ENCODE measurements at places on chromosomes 16 and 17. TPM values are rescaled to one million over a fixed set of nuclear protein-coding genes. Genes with fewer than 3 reads are reported as not detected.

- no peak for DNase-seq
Measured at GRCh38 chr16:35561346-35561745, 2101.9 kb downstream of the TP53TG3F start.

- peak; percentile 95 for DNase-seq
Measured at GRCh38 chr16:89723279-89724250, 2.2 kb downstream of the ZNF276 start.

GRCh38 chr16:56657555-56658326 lies at the start of gene MT1F:
Gene MT1F (plus strand): TSS chr16:56657959. CDS start chr16:56658059, 100 bp downstream.
- DNase-seq: peak; percentile 35

The MYO15A gene
- 0.13 TPM for polyA plus RNA-seq

The RAB34 gene
- 6.1 TPM for polyA plus RNA-seq

- no peak for DNase-seq
Measured at GRCh38 chr16:88295671-88296436, 86.9 kb upstream of the ZNF469 start.

- DNase-seq: no peak
Measured at GRCh38 chr16:22388101-22388644, 13.8 kb upstream of the CDR2 start.

DNA sequence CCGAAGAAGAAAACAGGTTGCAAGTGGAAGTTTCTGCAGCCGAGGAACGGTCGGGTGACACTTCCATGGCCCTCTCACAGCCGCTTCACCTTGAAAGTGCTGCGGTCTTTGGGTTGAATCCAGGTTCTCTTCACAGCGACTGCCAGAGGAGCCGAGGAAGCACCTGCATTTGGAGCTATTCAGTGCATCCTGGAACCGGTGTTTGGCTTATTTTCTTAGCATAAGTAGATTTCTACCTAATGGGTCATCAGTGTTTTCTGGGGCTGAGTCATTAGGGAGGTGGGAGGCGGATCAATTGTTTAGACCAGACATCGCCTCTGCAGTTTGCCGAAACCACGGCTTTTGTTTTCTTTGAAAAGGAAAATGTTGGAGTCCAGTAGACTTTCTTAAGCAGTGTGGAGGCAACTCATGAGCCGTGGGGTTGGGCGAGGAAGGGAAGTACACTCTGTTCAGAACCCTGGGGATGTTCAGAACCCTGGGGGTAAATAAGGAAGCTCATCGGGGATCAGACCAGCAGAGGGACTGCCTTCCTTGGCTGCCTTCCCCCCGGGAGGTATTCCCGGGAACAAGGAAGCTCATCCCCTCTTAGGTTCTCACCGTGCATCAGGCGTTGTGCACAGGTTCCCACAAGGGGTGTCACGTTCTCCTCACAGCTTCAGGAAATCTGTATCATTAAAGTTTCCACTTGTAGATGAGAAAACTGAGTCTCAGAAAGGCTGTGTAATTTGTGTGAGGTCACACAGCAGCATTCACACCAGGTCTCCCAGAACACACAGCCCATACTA lies 361.5 kb downstream of the SNX29 start:
- no peak for DNase-seq

GRCh38 chr16:72313903-72314302 lies 141.9 kb upstream of the PMFBP1 start:
- DNase-seq: no peak

- DNase-seq: no peak
Measured at GRCh38 chr17:2063261-2064146, 8.6 kb downstream of the HIC1 start.

- peak; percentile 53 for DNase-seq
Measured at GRCh38 chr17:50129728-50130558, at the start of gene SAMD14. Gene SAMD14 (minus strand): TSS chr17:50130160. CDS start chr17:50124959, 5,201 bp downstream.

DNA sequence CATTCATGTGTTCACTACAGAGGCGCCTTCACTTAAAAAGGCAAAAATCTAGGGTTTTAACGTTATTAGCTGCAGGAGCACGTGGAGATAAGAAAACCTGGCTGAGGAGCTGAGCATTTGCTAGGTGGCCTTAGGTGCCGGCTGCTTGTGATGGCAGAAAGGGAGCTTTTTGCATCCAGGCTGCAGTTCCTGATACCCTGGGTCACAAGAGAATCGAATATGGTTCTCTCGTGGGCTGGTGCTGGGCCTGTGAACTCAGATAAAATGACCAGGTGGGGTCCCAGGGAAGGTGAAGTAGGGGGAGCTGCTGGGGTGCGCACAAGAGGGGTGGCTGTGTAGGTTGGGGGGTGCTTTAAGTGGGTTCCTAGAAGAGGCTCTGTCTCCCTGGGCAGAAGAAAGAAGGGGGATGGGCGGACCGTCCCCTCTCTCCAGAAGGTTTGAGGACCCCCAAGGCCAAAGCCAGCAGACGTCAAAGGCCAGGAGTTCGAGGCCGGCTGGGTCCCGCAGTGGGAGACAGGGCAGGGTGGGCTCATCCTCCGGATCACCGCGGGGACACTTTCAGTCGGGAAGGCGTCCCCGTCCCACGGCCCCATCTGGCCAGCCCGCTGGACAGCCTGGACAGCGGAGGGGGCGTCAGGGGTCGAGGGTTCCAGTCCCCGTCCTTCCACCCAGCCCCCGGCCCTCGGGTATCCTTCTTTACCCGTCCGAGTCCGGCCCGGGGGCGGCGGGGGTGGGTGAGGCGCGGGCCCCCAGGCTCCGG lies 740 bp upstream of the CMIP start:
- DNase-seq: no peak

The GAS2L2 gene
- polyA plus RNA-seq: not detected

- no peak for DNase-seq
Measured at GRCh38 chr17:31532081-31532480, 140.6 kb downstream of the RAB11FIP4 start.

GRCh38 chr16:57028086-57028485 lies 38.7 kb downstream of the NLRC5 start:
- DNase-seq: no peak

GRCh38 chr17:81027038-81027437 lies 7.9 kb upstream of the BAIAP2 start:
- DNase-seq: no peak

DNA sequence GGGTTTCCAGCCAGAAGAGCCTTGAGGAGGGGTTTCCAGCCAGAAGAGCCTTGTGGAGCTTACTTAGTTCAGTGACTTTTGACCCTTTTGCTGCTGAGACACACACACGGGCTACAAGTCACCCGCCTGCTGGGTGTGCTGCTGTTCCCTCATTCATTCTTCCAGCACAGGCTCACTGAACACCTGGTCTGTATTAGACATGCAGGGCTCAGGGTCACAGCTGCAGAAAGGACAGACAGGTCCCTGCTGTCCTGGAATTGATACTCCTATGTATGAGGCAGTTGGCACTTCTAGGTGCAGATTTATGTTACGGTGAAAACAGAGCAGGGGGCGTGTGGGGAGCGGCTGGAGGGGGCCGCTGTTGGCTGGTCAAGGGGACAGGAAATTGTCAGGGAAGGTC lies 6.8 kb downstream of the CACNG4 start:
- no peak for DNase-seq

GRCh38 chr16:67936124-67936879 lies at the start of gene PSMB10:
Gene PSMB10 (minus strand): TSS chr16:67936850. CDS start chr16:67936749, 101 bp downstream.
- no peak for DNase-seq

The NBR1 gene
- polyA plus RNA-seq: 59.3 TPM

DNA sequence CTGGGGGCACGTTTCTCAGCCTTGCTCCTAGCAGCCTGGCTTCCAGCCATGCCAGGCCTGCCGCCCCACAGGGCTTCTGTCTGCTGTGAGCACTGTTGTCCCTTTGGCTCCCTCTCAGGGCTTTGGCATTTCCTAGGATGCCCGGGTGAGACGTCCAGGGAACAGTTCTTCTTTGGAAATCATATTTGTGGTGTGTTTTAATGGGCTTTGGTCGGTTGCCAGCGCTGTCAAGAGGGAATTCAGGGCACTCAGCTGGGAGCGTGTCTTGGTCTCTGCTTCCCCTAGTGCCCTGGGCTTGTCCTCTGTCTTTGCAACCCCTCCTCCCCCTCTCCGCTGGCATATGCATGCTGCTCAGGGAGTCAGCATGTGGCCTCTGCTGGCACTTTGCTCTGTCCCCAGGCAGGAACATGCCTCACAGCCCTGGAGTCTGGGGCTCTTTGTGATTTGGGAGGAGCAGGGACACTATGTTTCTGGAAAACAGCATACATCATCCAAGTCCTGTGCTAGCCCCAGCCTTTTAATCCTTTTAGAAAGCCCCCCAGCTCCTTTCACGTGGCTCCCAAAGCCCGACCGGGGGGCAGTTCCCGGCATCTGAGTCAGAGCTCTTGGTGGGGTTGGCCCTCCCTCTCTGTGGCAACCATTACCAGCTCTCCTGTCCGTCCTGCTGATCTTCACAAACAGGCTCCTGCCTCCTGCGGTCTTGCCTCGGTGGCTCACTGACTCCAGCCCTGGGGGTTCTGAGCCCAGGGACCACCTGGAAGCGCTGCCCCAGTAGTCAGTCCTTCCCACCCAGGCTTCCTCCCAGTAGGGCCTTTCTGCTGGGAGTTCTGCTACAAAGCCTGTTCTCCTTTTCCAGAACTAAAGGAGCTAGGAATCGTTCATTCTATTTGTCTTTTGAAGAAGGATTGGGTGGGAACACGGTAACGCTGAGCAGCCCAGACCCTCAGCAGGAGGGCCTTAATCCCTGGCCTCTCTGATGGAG lies 26.7 kb downstream of the SAP30BP start:
- DNase-seq: no peak

- no peak for DNase-seq
Measured at GRCh38 chr16:89111263-89111662, 17.6 kb downstream of the ACSF3 start.

- no peak for DNase-seq
Measured at GRCh38 chr17:77376795-77377709, 236.3 kb downstream of the SEC14L1 start.

The MT1G gene
- polyA plus RNA-seq: not detected

DNA sequence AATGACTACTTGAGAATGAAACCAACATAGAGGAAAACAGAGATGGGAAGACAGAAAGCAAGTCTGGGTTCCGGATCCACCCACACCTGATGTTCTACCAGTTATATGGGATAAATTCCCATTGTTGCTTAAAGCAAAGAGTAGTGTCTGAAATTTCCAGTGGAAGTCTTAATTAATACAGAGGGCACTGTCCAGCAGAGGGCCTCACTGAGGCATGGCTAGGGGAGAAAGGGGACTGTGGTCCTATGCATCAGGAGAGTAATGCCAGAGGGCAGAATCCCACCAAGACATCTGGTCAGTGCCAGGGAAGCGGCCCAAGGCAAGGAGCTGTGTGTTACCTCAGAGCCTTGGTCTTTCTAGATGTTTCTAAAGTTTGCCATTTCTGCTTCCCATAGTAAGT lies 7.5 kb upstream of the UMOD start:
- no peak for DNase-seq

DNA sequence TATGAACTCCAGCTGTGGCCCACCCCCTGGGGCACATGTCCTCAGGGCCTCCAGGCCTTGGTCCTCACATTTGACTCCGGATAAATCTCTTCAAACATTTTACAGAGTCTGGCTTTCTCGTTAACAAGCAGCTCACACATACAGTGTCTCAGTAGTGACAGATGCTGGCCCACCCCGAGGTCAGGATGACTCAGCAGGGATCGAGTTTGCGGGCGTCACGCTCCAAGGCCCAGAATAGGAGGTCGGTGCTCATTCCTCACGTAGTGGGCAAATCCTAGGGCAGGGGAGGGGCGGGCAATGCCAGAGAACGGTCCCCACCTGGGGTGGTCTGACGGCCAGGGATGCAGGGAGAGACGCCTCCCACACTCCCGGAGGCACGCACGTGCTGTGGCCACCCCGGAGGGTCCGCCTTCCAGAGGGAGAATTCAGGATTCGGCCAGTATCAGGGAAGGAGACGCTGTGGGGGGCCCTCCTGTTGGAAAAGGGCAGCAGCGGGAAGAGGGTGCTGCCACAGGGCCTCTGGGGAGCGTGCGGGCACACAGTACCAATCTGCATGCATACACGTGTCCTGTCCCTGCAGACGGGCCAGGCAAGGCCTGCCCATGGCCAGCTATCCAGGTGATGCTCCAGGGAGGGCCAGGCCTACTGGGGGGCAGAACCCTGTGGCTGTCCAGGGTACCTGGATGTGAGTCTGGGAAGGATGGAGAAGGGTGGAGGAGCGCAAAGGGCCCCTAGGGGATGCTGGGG lies 8.6 kb downstream of the SLC7A5 start:
- no peak for DNase-seq

GRCh38 chr16:68445458-68445857 lies 2.9 kb downstream of the SMPD3 start:
- no peak for DNase-seq

- DNase-seq: no peak
Measured at GRCh38 chr17:15457723-15458094, 9.7 kb downstream of the CDRT4 start.

- DNase-seq: no peak
Measured at GRCh38 chr17:51103451-51103850, 17.2 kb downstream of the SPAG9 start.

GRCh38 chr17:27403480-27404005 lies 52.7 kb upstream of the KSR1 start:
- DNase-seq: no peak

The ABCA6 gene
- not detected for polyA plus RNA-seq

Data from immature natural killer cell (primary cell).